A549 treated with GW870086 at 1 μM for 4 hours (cell line): ENCODE measurements at places on chromosomes 6 and 20. TPM values are rescaled to one million over a fixed set of nuclear protein-coding genes. Genes with fewer than 3 reads are reported as not detected.

ZSCAN31 gene
- 1.6 to 2.5 TPM (median 2.0 TPM) in 5 replicates for total RNA-seq

C20orf141 gene
- total RNA-seq = 0.46 to 0.96 TPM (median 0.50 TPM) in 3 of 5 replicates, not detected in the others

CALHM5 gene
- 0.02 to 0.10 TPM (median 0.05 TPM) in 5 replicates for total RNA-seq

DDO gene
- 0.08 to 0.15 TPM (median 0.10 TPM) in 4 of 5 replicates, not detected in the other for total RNA-seq

IGF2R gene
- 26.5 to 33.1 TPM (median 31.0 TPM) in 5 replicates for total RNA-seq
